ENCODE measurements at places on chromosomes 1 and 21. TPM values are rescaled to one million over a fixed set of nuclear protein-coding genes. Genes with fewer than 3 reads are reported as not detected.

The ESRRG gene
- 0.18 TPM for total RNA-seq

The OR6K3 gene
- total RNA-seq = not detected

The ARHGEF16 gene
- total RNA-seq = not detected

The HLX gene
- total RNA-seq = 4.1 TPM

The DMRTA2 gene
- total RNA-seq = 0.18 TPM

All from fibroblast of the aortic adventitia (primary cell).